ENCODE measurements at places on chromosomes 1 and 21. TPM values are rescaled to one million over a fixed set of nuclear protein-coding genes. Genes with fewer than 3 reads are reported as not detected.

DNA sequence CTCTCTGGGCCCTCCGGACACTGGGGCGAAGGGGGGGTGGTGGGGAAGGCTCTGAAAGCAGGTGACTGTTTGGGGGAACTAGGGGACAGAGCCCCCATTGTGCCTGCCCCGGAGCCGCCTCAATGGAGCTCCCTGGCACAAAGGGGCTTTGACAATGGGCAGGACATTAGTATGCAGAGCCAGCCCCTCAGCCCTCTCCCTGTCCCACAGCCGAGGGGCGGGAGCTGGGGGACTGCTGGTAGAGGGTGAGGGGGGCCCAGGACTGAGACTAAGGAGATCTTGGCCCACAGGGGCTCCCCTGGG lies 7.8 kb downstream of the KCNJ10 start:
- H3K27me3 ChIP-seq: no peaks in the 10 kb centered on the region
- H3K4me1 ChIP-seq: no peaks in the 10 kb centered on the region
- DNase-seq: no peak
- no peak overlapping the region for H3K4me3 ChIP-seq
- H3K36me3 ChIP-seq: no peaks in the 10 kb centered on the region

DNA sequence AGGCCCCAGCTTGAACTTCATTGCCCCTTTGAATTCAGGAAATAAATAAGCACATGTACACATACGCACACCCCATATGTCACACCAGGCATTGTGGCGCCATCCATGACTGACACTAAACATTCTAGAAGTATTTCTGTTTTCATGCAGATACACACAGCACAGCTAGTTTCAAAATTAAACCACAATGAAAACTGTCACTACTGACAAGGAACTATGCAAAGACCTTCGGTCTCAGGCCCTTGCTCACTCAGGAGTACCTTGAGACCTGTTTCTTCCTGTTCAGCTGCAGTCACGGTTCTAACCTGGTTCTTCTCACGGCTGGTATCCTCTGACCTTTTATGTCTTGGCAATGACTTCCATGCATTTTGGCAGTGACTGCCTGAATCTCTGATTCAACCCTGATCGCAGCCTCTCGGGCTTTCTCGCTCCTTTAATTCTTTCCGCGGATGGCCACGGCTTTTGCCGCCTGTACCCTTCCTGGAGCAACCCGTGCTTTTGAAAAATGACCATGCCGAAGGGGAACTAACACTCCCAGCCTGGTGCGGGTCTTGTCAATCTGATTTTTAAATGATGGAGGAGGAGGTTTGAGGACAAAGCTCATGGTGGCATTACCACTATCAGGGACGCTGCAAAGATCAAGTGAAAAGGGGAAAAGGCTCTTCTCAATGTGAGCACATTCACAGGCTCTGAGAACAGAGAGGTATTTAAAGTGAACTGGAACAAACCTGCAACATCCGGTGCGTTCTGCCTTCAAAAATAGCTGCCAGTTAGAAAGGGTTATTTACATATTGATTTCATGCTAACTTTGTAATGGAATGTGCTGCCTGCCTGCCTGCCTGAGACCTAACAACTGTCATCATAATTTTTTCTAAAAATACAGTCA lies 384.6 kb downstream of the RRAGC start:
- DNase-seq: no peak
- peaks cover 27% of the 10 kb centered on the region for H3K27me3 ChIP-seq
- no peak overlapping the region for H3K27ac ChIP-seq
- no peak overlapping the region for H3K4me3 ChIP-seq
- H3K4me1 ChIP-seq: no peaks in the 10 kb centered on the region

GRCh38 chr1:53449021-53449420 lies 10.2 kb upstream of the DMRTB1 start:
- no peaks in the 10 kb centered on the region for H3K27me3 ChIP-seq
- H3K4me3 ChIP-seq: no peak overlapping the region
- H3K27ac ChIP-seq: no peak overlapping the region

DNA sequence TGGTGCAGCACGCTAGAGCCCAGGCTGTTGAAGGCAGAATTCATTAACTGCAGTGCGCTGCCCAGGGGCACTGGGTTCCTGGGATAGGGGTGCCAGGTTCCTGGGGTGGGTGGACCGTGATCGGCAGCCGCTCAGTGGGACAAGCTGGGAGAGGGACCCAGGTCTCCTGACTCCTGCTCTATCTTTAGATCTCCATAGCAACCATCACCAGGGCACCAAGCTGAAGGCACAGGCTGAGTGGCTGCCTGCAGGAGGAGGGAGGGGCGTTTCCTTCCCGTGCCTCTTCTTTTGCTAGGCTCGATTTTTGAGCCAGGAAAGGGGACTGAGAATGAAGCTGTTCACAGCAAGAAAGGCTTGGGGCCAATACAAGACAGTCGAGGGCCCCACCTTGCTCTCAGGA lies 20.9 kb upstream of the CDCP2 start:
- no peaks in the 10 kb centered on the region for H3K27me3 ChIP-seq
- H3K27ac ChIP-seq: no peak overlapping the region
- DNase-seq: no peak
- H3K4me1 ChIP-seq: no peaks in the 10 kb centered on the region
- no peaks in the 10 kb centered on the region for H3K36me3 ChIP-seq

DNA sequence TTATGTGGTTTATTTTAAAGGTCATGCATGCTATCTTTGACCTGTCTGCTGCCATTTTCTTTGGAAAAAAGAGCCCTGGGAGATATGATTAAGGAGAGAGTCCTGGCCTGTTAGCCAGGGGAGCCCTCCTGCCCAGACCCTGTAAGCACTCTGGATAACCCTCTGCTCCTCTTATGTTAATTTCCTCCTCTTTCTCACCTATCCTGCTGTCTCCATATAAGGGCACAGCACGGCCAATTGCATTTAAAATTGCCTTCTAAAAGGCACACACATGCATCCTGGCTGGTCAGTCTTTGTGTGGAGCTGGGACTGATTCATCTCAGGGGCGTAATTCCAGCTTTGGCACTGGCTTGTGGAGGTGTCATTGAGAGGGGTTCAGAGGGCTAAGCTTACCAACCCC lies 158.9 kb downstream of the ST6GALNAC5 start:
- no peaks in the 10 kb centered on the region for H3K27me3 ChIP-seq
- no peak overlapping the region for H3K4me3 ChIP-seq
- no peak for DNase-seq
- H3K4me1 ChIP-seq: no peaks in the 10 kb centered on the region

DNA sequence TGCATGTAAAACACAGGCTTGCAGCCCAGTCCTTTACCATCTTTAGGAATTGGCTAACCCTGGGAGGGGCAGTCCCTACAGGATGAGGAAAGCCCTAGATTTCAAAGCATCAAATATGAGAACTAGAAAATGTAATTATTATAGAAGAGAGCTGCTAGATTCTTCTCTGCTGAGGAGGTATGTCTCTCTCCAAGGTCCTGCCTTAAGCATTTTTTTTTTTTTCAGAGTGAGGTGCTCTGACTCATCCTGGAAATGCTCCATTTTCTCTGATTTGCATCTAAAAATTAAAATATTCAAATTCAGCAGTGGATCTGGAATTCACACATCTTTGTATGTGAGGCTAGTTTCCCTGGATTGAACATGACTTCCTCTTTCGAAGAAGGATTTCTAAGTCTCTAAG lies 149.8 kb downstream of the ZNF648 start:
- DNase-seq: no peak
- no peaks in the 10 kb centered on the region for H3K4me1 ChIP-seq
- no peak overlapping the region for H3K4me3 ChIP-seq
- H3K36me3 ChIP-seq: no peaks in the 10 kb centered on the region

DNA sequence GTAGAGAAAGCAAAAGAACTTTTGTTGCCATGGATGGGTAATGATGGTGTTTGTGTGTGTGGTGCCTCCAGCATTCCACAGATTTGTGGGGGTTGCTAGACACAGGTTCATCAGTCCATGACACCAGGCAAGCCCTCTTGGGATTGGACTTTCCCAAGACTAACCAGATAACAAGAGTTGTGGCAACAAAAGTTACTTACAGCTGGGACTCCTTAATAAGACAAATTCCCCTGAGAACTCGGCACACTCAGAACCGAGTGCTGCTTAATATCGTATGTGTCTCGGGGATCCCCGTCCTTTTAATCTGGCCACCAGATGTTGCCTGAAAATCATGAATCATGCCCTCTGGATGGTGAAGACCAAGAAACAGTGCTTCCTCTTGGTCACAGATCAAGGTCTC lies 193.3 kb downstream of the AJAP1 start:
- no peak overlapping the region for H3K4me3 ChIP-seq
- DNase-seq: no peak
- no peaks in the 10 kb centered on the region for H3K27me3 ChIP-seq
- no peak overlapping the region for H3K27ac ChIP-seq
- H3K4me1 ChIP-seq: no peaks in the 10 kb centered on the region

DNA sequence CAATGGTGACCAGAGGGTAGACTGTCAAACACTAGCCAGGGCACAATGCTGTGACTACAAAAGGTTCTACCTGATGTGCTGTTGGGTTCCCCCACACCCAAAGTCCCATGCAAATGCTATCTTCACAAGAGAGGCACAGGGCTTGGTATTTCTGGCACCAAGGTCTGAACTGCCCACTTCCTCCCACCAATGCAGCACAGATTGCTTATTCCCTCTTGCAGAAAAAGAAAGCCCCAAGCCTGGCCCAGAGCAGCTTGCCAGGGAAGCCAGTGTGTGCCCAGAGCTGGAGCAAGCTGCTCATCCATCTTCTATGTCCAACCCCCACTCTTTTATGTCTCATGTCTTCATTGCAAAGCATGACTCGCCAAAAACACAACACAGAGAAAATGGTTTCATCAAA lies 149.4 kb upstream of the CAMK1G start:
- no peaks in the 10 kb centered on the region for H3K27me3 ChIP-seq
- no peak overlapping the region for H3K27ac ChIP-seq
- no peak overlapping the region for H3K4me3 ChIP-seq
- no peak for DNase-seq

GRCh38 chr21:28240586-28240985 lies 752.1 kb downstream of the LTN1 start:
- no peaks in the 10 kb centered on the region for H3K36me3 ChIP-seq
- H3K4me3 ChIP-seq: no peak overlapping the region
- no peak for DNase-seq
- no peaks in the 10 kb centered on the region for H3K4me1 ChIP-seq

- no peaks in the 10 kb centered on the region for H3K27me3 ChIP-seq
- no peak for DNase-seq
- H3K36me3 ChIP-seq: no peaks in the 10 kb centered on the region
- H3K4me1 ChIP-seq: no peaks in the 10 kb centered on the region
- H3K27ac ChIP-seq: no peak overlapping the region
These were observed 1.5 kb upstream of the PRSS38 start for GRCh38 chr1:227813962-227814361.

- no peak overlapping the region for H3K4me3 ChIP-seq
- H3K4me1 ChIP-seq: no peaks in the 10 kb centered on the region
- DNase-seq: no peak
- no peaks in the 10 kb centered on the region for H3K27me3 ChIP-seq
- H3K27ac ChIP-seq: no peak overlapping the region
These were observed 391.0 kb downstream of the PTPRC start for GRCh38 chr1:199029855-199030254.

- no peak overlapping the region for H3K27ac ChIP-seq
- H3K36me3 ChIP-seq: no peaks in the 10 kb centered on the region
- no peak for DNase-seq
- H3K4me3 ChIP-seq: no peak overlapping the region
- H3K4me1 ChIP-seq: no peaks in the 10 kb centered on the region
These were observed 160.1 kb upstream of the NFIA start for GRCh38 chr1:60922304-60922703.

HENMT1 gene
- 3.7 TPM for total RNA-seq

IGSF3 gene
- 30.6 TPM for total RNA-seq

CFAP141 gene
- not detected for total RNA-seq

PGLYRP4 gene
- not detected for total RNA-seq

MFSD2A gene
- 27.2 TPM for total RNA-seq

VWA1 gene
- 43.5 TPM for total RNA-seq
